Activated CD4-positive, alpha-beta T cell treated with anti-CD3 and anti-CD28 coated beads, Interleukin-2, amount 10 ng/mL, durations not matched to agents 7 days and 5 days (primary cell): ENCODE measurements at places on chromosomes 4 and X. TPM values are rescaled to one million over a fixed set of nuclear protein-coding genes. Genes with fewer than 3 reads are reported as not detected.
A peak's percentile ranks its signal among the peaks of the same experiment; 100 is the strongest.

GRCh38 chr4:184807797-184808712 lies 17.7 kb downstream of the ACSL1 start:
- DNase-seq, result no peak

DNA sequence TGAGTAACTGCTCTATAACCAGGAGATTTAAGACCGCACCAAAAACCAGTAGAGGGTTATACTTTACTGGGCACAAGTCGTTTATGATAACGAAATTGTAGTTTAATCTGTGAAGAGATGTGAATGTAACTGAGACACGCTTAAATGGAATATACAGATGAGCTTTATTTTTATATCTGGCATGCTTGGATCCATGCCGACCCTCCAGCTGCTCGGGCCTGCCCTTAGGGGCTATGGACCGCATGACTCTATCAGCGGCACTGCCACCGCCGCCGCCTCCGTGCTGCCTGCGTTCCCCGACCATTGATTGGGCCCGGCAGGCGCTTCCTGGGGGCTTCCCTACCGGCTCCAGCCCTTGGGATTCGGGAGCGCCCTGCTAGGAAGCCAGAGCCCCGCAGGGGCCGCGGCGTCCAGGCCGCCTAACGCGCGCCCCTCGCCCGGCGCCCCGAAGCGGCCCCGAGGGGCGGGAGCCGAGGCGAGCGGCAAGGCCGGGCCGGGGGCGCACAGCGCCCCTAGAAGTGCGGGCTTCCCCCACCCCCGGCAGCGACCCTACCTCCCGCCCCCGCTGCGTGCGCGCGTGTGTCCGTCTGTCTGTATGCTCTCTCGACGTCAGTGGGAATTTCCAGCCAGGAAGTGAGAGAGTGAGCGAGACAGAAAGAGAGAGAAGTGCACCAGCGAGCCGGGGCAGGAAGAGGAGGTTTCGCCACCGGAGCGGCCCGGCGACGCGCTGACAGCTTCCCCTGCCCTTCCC lies at the start of gene NFKB1:
TSS of gene NFKB1 (plus strand) at position 664 of the 751 bp plus-strand sequence. CDS start 24,160 bp downstream, outside the sequence.
- DNase-seq, result peak; percentile 82

DNA sequence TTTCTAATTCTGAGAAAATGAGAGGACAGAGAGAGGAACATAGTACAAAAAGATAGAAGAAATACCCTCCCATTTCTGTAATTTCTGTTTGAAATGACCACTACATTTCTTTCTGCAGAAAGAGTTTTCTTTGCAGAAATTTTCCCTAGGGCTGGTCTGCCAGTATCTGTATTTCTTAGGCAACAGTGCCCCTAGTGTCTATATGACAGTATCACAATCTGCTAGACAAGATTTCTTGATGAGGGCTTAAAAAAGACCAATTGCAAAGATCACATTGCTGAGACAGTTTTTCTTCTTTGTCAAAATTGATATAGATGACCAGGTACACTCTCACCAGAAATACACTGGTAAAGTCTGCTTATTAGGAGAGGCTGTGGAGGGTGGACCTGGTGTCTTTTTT lies 81.0 kb upstream of the ZDHHC15 start:
- peak; percentile 6 for DNase-seq

UTP3 gene
- 38.1 TPM for total RNA-seq

MAGEA11 gene
- total RNA-seq, result not detected

P2RY8 gene
- 99.1 TPM for total RNA-seq
